ENCODE measurements at places on chromosomes 3 and 15. TPM values are rescaled to one million over a fixed set of nuclear protein-coding genes. Genes with fewer than 3 reads are reported as not detected.
A peak's percentile ranks its signal among the peaks of the same experiment; 100 is the strongest.

Gene DLL4
- total RNA-seq = 0.12 TPM

Gene GRK7
- not detected for total RNA-seq

Gene ZNF660
- total RNA-seq = 0.18 TPM

Gene RETNLB
- total RNA-seq = not detected

Gene GOLGA6B
- not detected for total RNA-seq

Gene NCEH1
- total RNA-seq = 8.8 TPM

Gene ATP13A3
- 78.3 TPM for total RNA-seq

Gene CHP1
- total RNA-seq = 54.1 TPM

GRCh38 chr15:38202361-38202760 lies 50.3 kb upstream of the SPRED1 start:
- H3K4me1 ChIP-seq = no peaks in the 10 kb centered on the region
- no peak overlapping the region for H3K27ac ChIP-seq
- no peak for DNase-seq
- H3K4me3 ChIP-seq = no peak overlapping the region

DNA sequence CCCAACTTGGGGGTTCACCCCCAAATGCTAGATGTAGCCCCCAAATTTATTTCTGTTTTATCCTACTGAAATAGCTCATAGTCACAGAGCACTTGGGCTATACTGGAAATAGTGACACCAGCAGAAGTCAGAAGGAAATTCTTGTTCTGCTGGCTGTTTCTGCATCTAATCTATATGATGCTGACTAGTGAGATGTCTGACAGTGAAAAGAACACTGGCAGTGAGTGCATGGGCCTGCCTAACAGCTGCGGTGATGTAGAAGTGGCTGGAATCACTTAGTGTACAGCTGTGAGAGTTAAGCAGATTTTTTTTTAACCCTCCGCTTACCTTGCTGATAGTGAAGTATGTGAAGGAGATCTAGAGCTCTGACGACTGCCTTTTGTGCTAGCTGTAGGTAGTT lies 14.0 kb downstream of the TTC14 start:
- no peak for DNase-seq
- no peak overlapping the region for H3K27ac ChIP-seq
- no peaks in the 10 kb centered on the region for H3K27me3 ChIP-seq
- H3K4me3 ChIP-seq = no peak overlapping the region

DNA sequence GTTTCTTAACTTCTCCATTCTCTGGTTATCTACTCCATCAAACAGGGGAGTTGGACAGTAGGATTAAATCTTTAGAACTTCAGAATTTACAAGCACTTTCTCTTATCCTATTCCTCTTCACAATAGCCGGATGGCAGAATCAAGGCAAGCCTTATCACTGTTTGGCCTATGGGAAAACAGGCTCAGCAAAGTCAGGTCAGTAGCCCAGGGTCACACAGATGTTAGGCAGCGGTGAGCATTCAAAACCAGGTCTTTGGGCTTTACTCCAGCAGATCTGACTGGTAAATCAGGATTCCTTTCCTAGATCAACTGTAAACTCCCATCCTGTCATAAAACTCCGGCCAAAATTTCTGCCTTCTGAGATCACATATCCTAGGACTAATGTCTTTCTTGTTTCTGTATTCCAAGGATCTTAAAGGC lies 258.4 kb downstream of the OPA1 start:
- H3K27me3 ChIP-seq = peaks cover 22% of the 10 kb centered on the region
- H3K27ac ChIP-seq = no peak overlapping the region
- DNase-seq = no peak
- H3K36me3 ChIP-seq = no peaks in the 10 kb centered on the region
- H3K4me1 ChIP-seq = no peaks in the 10 kb centered on the region

- no peak overlapping the region for H3K4me3 ChIP-seq
- no peak for DNase-seq
Observed at GRCh38 chr3:195094191-195094921, 176.6 kb downstream of the XXYLT1 start.

DNA sequence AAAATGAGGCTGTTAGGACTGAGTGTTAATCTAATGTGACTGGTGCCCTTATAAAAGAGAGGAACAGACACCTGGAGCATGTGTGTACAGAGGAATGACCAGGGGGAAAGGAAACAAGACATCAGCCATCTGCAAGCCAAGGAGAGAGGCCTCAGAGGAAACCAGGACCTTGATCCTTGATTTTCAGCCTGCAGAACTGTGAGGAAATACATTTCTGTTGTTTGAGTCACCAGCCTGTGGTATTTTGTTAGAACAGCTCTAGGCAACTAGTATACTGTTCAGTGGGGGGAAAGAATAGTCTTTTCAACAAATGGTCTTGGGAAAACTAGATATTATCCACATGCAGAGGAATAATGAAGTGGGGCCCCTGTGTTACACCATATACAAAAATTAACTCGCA lies 80.6 kb downstream of the CCR1 start:
- no peak for DNase-seq
- H3K4me3 ChIP-seq = no peak overlapping the region
- H3K27ac ChIP-seq = no peak overlapping the region
- H3K4me1 ChIP-seq = peaks cover 36% of the 10 kb centered on the region

DNA sequence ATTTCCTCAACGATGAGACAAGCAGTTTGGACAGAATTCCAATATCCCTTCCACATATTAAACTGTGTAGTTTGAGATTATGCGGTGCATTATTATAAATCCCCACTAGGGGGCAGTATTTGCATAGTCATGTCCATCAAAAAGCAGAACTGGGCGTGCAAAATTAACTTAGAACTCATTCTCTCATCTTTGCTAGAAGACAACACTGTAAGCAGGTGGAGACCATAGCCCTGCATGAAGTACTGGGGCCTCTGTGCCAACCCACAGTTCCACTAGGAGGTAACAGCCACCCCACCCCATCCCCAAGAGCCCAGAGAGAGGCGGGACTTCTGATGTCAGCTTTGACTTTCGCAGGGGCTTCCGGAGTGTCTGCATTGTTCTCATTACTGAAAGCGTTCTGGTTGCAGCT lies 106.6 kb upstream of the TMC3 start:
- no peaks in the 10 kb centered on the region for H3K4me1 ChIP-seq
- H3K36me3 ChIP-seq = no peaks in the 10 kb centered on the region
- DNase-seq = no peak

DNA sequence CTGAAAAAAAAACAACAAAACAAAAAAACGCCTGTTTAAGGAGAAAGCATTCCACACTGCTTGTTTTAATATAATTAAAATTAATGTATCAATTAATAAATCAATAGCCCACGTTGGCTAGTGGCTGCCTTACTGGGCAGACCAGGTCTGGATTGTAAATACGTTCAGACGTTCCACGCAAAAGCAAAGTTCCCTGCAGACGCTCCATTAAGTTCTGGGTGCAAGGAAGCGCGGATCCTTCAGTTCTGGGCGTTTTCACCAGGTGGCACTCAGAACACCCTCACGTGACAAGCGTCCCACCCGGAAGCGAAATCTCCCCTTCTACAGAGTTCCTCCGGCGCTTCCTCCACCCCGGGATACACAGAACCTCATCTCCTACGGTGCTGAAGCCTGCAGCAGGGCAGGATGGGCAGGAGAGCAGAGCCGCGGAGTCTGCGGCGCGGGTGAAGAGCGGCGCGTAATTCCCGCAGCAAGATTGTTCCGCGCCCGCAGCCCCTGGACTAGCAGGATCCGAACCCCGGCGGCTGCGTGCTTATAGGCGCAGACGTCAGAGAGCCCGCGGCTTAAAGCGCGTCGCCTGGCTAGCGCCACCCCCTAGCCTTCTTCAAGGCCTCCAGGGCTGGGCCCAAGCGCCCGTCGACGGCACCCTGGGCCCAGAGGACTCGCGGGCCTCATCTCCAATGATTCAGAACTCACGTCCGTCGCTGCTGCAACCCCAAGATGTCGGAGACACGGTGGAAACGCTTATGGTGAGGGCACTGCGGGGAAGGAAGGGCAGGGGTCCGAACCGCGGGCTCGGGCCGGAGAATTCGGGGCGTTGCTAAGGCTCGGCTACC lies at the start of gene SLC25A38:
Gene SLC25A38, plus strand, starts transcription at position 326 of the 836 bp plus-strand sequence. Its CDS starts 355 bp downstream, at position 681.
- DNase-seq = peak; percentile 91
- H3K4me1 ChIP-seq = peaks cover 46% of the 10 kb centered on the region
- peak within 1 kb of the TSS; percentile 96 for H3K4me3 ChIP-seq
- H3K27ac ChIP-seq = peak within 1 kb of the TSS; percentile 99
- no peaks in the 10 kb centered on the region for H3K27me3 ChIP-seq
- H3K36me3 ChIP-seq = peaks cover 7% of the 10 kb centered on the region

GRCh38 chr15:63668601-63669000 lies 71.4 kb downstream of the FBXL22 start:
- H3K4me1 ChIP-seq = peaks cover 38% of the 10 kb centered on the region
- no peak for DNase-seq
- peaks cover 55% of the 10 kb centered on the region for H3K36me3 ChIP-seq
- H3K4me3 ChIP-seq = peak overlapping the region; percentile 69

DNA sequence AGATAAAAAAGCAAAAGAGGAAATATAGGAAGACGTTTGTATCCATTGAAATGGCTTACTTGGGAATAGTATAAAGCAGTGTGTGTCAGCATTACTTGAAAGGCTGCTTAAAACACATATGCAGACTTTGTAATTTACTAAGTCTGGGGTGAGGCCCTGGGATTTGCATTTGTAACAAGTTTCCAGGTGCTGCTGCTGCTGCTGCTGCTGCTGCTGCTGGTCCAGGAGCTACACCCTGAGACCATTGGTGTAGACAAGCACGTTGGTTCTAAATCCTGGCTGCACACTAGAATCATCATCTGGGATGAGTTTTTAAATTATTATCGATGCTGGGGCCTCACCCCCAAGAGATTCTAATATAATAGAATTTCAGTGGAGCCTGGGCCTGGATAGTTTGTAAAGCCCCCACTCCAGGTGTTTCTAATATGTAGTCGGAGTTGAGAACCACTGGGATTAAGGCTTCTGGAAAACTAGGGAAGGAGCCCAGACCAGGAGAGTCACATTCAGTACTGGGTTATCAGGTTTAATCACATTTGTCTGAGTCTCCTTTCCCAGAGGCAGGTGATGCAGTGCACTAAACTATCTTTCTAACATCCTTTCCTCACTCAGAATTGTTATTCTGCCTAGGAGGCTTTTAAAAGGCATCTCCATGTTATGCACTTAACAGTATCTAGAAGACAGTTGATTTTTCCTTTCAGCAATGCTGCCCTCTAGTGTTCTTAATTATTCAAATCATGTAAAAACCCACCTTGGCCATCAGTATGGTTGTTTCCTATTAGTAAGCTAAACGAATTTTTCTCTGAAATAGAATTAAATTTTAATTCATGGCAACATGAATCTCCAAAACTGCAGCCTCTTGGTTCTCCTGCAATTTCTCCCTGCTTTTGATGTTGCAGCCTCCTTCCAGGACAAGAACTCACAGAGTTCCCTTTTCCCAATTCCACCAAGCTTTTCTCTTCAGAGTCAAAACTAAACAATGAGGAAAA lies 45.4 kb downstream of the SSR3 start:
- DNase-seq = no peak
- H3K4me1 ChIP-seq = peaks cover 13% of the 10 kb centered on the region
- H3K27me3 ChIP-seq = peaks cover 6% of the 10 kb centered on the region
- H3K27ac ChIP-seq = no peak overlapping the region

DNA sequence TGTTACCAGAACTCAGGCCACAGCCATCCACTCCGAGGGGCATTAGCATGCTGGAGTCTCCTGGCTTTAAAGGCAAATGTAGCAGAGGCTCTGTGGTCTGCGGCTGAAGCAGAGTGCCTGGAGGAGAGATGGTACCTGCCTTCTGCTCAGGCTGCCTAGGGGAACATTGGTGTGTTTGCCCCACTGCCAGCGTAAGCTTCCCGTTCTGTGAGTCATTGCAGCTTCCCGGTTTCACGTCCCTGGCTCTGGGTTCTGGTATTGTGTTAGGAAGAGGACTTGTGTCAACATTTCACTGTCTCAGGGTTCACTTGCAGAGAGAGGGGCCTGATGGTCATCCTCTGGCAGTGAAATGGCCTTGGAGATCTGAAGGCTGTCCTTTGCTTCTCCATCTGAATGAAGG lies 1.8 kb downstream of the GASK1A start:
- H3K27ac ChIP-seq = no peak overlapping the region
- DNase-seq = no peak
- no peak overlapping the region for H3K4me3 ChIP-seq

- no peak overlapping the region for H3K27ac ChIP-seq
- H3K27me3 ChIP-seq = peaks cover 4% of the 10 kb centered on the region
- H3K36me3 ChIP-seq = no peaks in the 10 kb centered on the region
- H3K4me1 ChIP-seq = peaks cover 2% of the 10 kb centered on the region
- no peak for DNase-seq
Observed at GRCh38 chr3:134056464-134056891, 26.8 kb upstream of the SLCO2A1 start.

DNA sequence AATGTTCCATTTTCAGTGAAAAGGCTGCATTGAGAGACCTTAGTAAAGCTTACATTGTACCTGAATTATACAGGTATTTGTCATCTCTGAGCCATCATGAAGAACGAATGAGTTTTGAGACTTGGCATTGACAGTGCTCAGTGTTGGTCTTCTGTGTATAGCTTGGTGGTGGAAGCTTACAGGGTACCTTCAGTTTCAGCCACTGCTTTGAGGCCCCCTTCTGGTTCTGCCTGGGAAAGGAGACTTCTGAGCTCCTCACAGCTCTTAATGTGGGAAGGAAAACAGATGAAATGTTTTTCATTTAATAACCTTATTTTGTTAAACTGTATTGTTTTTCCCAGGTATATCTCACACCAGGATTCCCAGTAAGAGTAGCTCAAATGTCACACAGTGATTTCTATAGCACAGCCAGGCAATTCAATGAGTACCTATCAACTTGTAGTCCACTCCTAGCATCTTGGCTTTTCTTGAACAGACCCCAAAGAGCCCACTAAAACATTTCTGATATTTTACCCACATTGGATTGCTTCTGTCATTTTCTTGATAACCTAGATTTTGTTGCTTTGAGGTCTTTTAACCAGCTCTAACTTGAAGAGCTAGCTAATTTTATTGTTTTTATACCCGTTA lies 5.6 kb downstream of the SERPINI1 start:
- H3K27me3 ChIP-seq = no peaks in the 10 kb centered on the region
- no peaks in the 10 kb centered on the region for H3K36me3 ChIP-seq
- no peak overlapping the region for H3K4me3 ChIP-seq
- H3K4me1 ChIP-seq = peaks cover 19% of the 10 kb centered on the region
- peak; percentile 57 for DNase-seq
- H3K27ac ChIP-seq = no peak overlapping the region

- no peaks in the 10 kb centered on the region for H3K36me3 ChIP-seq
- H3K27me3 ChIP-seq = peaks cover 32% of the 10 kb centered on the region
- no peak for DNase-seq
- no peak overlapping the region for H3K27ac ChIP-seq
Observed at GRCh38 chr3:196202516-196202970, 8.7 kb downstream of the ZDHHC19 start.

Data from activated CD8-positive, alpha-beta memory T cell treated with anti-CD3 and anti-CD28 coated beads, Interleukin-2, amount 10 ng/mL, durations not matched to agents 7 days and 5 days (primary cell).